ENCODE measurements at places on chromosomes 6 and 20.

GRCh38 chr6:7697432-7697819 lies 28.5 kb upstream of the BMP6 start:
- no peaks in the 10 kb centered on the region for H3K36me3 ChIP-seq
- no peak overlapping the region for H3K4me3 ChIP-seq
- peaks cover 9% of the 10 kb centered on the region for H3K4me1 ChIP-seq
- DNase-seq: no peak
- peaks cover 5% of the 10 kb centered on the region for H3K27me3 ChIP-seq

- H3K27me3 ChIP-seq: no peaks in the 10 kb centered on the region
- peaks cover 9% of the 10 kb centered on the region for H3K36me3 ChIP-seq
- H3K4me3 ChIP-seq: no peak overlapping the region
- no peak overlapping the region for H3K27ac ChIP-seq
- H3K4me1 ChIP-seq: peaks cover 42% of the 10 kb centered on the region
Measured at GRCh38 chr20:10513931-10514575, 78.9 kb downstream of the SLX4IP start.

DNA sequence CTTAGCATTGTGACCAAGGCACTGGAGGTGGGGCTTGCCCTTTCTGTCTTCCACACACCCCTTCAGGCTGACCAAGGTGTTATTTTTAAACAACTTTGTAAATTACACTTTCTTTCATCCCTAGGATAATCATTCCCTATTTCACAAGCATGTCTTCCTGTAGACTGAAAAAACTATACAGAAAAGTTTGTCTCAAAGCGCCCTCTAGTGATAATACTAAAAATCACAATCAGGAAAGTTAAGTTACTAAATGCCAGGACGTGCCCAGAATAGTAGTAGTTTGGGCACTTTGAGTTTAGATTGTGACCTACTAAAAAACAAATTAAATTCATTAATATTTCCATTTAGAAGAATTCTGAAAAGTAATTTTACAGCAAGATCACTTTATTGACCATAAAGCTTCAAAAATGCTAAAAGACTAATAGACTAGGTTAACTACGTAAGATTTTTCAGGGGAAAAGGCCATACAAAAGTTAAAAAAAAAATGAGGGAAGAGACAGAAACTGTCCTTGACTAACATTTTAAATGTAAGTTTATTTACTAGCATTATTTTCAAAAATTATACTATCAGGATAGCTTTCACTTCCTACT lies 123.3 kb upstream of the DUSP22 start:
- H3K27me3 ChIP-seq: peaks cover 23% of the 10 kb centered on the region
- H3K36me3 ChIP-seq: no peaks in the 10 kb centered on the region
- DNase-seq: no peak
- no peak overlapping the region for H3K27ac ChIP-seq
- H3K4me1 ChIP-seq: no peaks in the 10 kb centered on the region

DNA sequence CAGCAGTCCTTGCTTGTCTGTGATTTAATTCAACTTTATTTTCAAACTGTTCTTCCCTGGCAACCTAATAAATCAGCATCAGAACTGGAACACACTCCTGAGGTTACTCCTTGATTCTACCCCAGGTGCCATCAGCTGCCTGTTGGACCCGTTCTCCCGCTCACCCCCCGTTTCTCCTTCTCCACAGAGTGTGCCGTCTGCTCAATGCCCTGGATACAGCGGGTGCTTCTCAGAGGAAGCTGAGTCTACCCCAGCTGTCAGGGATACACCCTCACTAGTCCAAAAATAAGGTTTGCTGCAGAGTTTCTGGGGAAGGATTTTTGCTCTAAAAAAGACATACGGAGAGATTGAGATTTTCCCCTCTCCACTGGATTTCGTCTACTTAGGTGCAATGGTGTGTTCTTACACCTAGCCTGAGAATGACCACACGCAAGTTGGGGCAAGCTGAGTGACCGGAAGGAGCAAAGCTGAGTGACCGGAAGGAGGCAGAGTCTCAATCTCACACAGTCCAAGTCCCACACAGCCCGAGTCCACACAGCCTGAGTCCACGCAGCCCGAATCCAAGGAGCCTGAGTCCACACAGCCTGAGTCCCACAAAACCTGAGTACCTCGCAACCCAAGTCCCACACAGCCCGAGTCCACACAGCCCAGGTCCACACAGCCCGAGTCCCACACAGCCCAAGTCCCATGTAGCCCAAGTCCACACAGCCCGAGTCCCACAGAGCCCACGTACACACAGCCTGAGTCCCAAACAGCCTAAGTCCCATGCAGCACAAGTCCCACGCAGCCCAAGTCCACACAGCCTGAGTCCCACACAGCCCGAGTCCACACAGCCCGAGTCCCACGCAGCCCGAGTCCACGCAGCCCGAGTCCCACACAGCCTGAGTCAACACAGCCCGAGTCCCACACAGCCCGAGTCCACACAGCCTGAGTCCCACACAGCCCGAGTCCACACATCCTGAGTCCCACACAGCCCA lies 58.6 kb upstream of the DACT2 start:
- H3K4me3 ChIP-seq: no peak overlapping the region
- H3K27me3 ChIP-seq: no peaks in the 10 kb centered on the region
- H3K36me3 ChIP-seq: no peaks in the 10 kb centered on the region
- no peak overlapping the region for H3K27ac ChIP-seq
- no peaks in the 10 kb centered on the region for H3K4me1 ChIP-seq

DNA sequence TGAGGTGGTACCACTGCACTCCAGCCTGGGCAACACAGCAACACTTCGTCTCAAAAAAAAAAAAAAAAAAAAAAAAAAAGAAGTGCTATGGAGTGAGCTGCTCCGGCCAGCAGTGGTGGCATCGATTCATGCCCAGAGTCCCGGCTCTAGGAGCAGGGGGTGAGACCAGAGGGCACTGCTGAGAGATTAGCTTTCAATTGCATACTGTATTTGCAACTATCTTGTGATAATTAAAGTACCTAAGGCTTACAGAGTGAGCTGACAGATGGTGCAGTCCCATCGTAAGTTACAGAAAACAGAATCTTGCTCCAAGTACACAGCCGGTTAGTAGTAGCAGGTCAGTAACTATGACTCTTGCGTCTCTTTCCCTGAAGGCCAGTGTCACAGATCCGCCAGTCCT lies 31.5 kb downstream of the TMEM14B start:
- H3K4me1 ChIP-seq: peaks cover 10% of the 10 kb centered on the region
- H3K4me3 ChIP-seq: no peak overlapping the region
- H3K27ac ChIP-seq: no peak overlapping the region
- no peaks in the 10 kb centered on the region for H3K27me3 ChIP-seq
- H3K36me3 ChIP-seq: peaks cover 18% of the 10 kb centered on the region

DNA sequence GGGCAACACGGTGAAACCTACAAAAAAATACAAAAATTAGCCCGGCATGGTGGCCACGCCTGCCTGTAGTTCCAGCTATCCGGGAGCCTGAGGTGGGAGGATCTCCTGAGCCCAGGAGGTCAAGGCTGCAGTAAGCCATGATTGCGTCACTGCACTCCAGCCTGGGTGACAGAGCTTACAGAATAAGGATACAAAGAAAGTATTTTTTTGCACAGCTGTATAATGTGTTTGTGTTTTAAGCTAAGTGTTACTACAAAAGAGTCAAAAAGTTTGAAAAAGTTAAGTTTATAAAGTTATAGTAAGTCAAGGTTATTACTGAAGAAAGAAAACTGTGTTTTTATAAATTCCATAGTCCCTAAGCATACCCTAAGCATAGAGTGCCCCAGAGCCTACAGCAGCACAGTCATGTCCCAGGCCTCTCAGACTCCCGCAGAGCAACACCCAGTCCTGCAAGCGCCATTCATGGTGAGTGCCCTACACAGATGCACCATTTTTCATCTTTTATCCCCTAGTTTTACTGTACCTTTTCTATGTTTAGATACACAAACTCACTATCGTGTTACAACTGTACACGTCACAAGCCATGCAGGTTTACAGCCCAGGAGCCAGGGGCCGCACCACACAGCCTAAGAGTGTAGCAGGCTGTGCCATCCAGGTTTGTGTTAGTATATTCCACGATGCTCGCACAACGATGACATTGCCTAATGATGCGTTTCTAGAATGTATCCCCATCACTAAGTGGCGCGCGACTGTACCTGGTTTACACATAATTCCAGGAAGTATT lies 22.4 kb downstream of the TAF4 start:
- no peak for DNase-seq
- no peak overlapping the region for H3K4me3 ChIP-seq
- no peaks in the 10 kb centered on the region for H3K36me3 ChIP-seq

GRCh38 chr20:21099751-21100577 lies 6.2 kb downstream of the LINC00237 start:
- no peak for DNase-seq
- H3K4me1 ChIP-seq: peaks cover 39% of the 10 kb centered on the region
- peaks cover 2% of the 10 kb centered on the region for H3K36me3 ChIP-seq

- no peaks in the 10 kb centered on the region for H3K4me1 ChIP-seq
- peaks cover 13% of the 10 kb centered on the region for H3K27me3 ChIP-seq
- no peaks in the 10 kb centered on the region for H3K36me3 ChIP-seq
- DNase-seq: no peak
- no peak overlapping the region for H3K4me3 ChIP-seq
Measured at GRCh38 chr20:47027456-47027855, 132.8 kb downstream of the EYA2 start.

- H3K4me3 ChIP-seq: no peak overlapping the region
- peaks cover 9% of the 10 kb centered on the region for H3K36me3 ChIP-seq
- H3K4me1 ChIP-seq: no peaks in the 10 kb centered on the region
- DNase-seq: no peak
- H3K27ac ChIP-seq: no peak overlapping the region
Measured at GRCh38 chr20:278607-279571, 11.7 kb downstream of the C20orf96 start.

- peaks cover 52% of the 10 kb centered on the region for H3K4me1 ChIP-seq
- H3K27ac ChIP-seq: peak overlapping the region; percentile 83
- peaks cover 3% of the 10 kb centered on the region for H3K36me3 ChIP-seq
- H3K27me3 ChIP-seq: no peaks in the 10 kb centered on the region
- peak overlapping the region; percentile 17 for H3K4me3 ChIP-seq
- DNase-seq: peak; percentile 75
Measured at GRCh38 chr6:6798448-6798860, 209.9 kb downstream of the LY86 start.

DNA sequence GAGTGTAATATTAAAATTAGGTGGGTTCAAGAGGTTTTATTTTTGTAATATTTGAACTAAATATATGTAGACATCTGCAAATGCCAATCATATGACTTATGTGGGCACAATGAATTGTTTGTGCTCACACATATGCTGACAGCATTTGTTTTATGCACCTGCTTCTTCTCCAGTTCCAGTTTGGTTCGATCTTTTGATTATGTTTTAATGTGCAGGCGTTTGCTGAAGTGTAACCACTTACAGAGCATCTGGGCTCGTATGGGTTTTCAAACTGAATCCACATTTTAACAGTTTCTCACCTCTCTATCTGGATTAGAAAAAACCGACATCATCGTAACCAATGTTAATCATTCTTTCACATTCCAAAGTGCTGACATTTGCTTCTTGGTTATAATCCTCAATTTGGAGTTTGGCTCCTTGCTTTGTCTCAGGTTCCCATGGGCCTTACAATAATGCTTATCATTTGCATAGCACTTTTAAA lies 129.1 kb upstream of the SPACA1 start:
- no peak overlapping the region for H3K27ac ChIP-seq
- H3K27me3 ChIP-seq: peaks cover 12% of the 10 kb centered on the region
- peaks cover 32% of the 10 kb centered on the region for H3K4me1 ChIP-seq
- H3K36me3 ChIP-seq: no peaks in the 10 kb centered on the region
- DNase-seq: no peak
- no peak overlapping the region for H3K4me3 ChIP-seq

- peaks cover 81% of the 10 kb centered on the region for H3K4me1 ChIP-seq
- H3K4me3 ChIP-seq: peak overlapping the region; percentile 88
- H3K27me3 ChIP-seq: no peaks in the 10 kb centered on the region
- peak overlapping the region; percentile 89 for H3K27ac ChIP-seq
- DNase-seq: no peak
Measured at GRCh38 chr20:59164686-59165391, 1.2 kb downstream of the ZNF831 start.

GRCh38 chr6:155980768-155981079 lies 525.1 kb upstream of the NOX3 start:
- H3K4me1 ChIP-seq: no peaks in the 10 kb centered on the region
- no peak overlapping the region for H3K4me3 ChIP-seq
- H3K27ac ChIP-seq: no peak overlapping the region
- H3K36me3 ChIP-seq: no peaks in the 10 kb centered on the region
- no peak for DNase-seq

- DNase-seq: no peak
- no peak overlapping the region for H3K27ac ChIP-seq
- no peaks in the 10 kb centered on the region for H3K4me1 ChIP-seq
- H3K27me3 ChIP-seq: no peaks in the 10 kb centered on the region
- peaks cover 6% of the 10 kb centered on the region for H3K36me3 ChIP-seq
Measured at GRCh38 chr20:33770005-33770404, 38.2 kb downstream of the ZNF341 start.

DNA sequence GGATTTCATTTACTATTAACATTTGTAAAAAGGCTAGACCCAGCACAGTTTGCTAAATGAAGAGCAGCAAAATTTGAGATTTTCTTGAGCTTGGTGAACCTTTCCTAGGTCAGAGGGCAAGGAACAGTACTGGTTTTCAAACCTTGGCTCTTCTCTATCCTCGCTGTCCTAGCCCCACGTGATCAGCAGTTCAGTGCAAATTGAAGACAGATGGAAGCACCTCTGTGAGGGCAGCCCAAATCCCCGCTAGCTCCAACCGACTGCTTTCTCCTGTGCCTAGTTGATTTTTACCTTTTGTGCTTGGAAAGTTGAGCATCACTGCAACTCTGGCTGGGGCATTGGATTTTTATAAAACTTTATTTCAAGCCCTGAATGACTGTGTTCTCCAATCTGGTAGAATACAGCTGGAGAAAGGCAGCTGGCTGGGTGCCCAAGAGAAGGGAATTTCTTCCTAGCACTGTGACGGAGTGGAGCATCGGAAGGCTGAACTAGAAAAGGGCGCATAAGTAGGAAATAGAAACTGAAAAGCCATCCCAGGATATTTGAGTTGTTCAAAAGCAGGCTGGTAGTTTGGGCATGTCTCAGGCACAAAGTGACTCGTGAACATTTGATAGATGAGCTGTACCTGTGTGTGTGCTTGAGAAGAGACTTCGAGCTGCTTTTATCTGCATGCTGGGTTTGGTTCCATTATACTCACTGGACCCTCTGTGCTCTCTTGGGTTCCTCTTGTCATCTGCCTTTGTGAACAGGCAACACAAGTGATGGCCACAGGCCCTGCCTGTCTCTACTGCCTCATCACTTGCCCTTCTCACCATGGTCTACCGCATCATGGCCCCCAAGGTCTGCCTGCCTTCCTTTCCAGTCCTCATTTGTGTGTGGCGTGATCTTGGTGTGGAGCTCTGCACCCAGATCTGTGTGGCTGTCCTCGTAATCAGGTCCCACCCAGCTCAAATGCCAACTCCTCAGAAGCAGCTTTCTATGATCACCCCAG lies 2.3 kb downstream of the RNF114 start:
- H3K36me3 ChIP-seq: peaks cover 24% of the 10 kb centered on the region
- peaks cover 37% of the 10 kb centered on the region for H3K4me1 ChIP-seq
- H3K27me3 ChIP-seq: no peaks in the 10 kb centered on the region
- DNase-seq: no peak
- H3K4me3 ChIP-seq: peak overlapping the region; percentile 95

GRCh38 chr20:1840817-1841553 lies 54.2 kb upstream of the SIRPA start:
- H3K36me3 ChIP-seq: no peaks in the 10 kb centered on the region
- no peak overlapping the region for H3K4me3 ChIP-seq
- no peak for DNase-seq
- no peaks in the 10 kb centered on the region for H3K27me3 ChIP-seq

Data from T-helper 2 cell treated with Interferon-gamma antibody and Interleukin-4, amounts not matched to agents 5 μg/mL and 100 μg/mL, for 36 hours (primary cell).